ENCODE measurements at places on chromosomes 2 and 18.
A peak's percentile ranks its signal among the peaks of the same experiment; 100 is the strongest.

- peak; percentile 45 for DNase-seq
Measured at GRCh38 chr2:188526701-188527100, 235.0 kb downstream of the GULP1 start.

DNA sequence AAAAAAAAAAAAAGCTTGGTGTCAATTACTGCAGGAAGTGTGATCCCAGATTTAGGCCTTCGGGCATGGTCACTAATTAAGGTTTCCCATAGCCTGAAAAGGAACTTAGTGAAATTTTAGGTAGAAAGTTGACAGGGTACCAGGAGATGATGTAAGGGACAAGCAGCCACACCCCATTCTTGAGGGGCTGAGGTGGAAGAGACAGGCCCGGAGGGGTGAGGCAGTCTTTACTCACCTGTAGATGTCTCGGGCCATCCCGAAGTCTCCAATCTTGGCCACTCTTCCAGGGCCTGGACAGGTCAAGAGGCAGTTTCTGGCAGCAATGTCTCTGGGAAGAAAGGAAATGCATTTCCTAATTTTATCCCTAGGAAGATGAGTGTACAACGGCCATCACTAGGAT is 94.3 kb downstream of the CLIP4 start:
- no peak for DNase-seq

- DNase-seq = no peak
Measured at GRCh38 chr2:150141226-150142001, 346.1 kb downstream of the RND3 start.

- DNase-seq = no peak
Measured at GRCh38 chr18:25729072-25729471, 361.3 kb downstream of the SS18 start.

GRCh38 chr2:13884291-13884976 is 748.1 kb upstream of the LRATD1 start:
- DNase-seq = no peak

DNA sequence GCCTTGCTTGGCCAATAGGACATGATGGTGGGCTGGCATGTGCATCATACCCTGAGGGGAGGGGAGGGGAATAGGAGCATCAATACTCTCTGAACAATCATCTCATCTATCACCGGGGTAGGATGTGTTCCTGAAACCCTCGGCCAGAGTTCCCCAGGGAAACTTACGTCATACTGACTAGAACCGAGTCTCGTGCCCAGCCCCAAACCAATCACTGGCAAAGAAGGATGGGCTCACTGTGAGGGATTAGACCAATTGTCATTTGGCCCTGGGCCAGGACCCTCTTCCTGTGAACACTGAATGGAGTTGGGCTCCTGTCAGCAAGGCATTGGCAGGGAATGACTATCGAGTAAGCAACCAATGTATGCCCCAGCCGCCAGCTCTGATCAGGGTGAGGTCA is 261.5 kb downstream of the MYCN start:
- no peak for DNase-seq

- DNase-seq = no peak
Measured at GRCh38 chr18:55430026-55430425, 158.0 kb downstream of the TCF4 start.

GRCh38 chr2:148527488-148528340 is 116.8 kb upstream of the EPC2 start:
- DNase-seq = no peak

- no peak for DNase-seq
Measured at GRCh38 chr2:209523867-209524266, 100.0 kb downstream of the MAP2 start.

GRCh38 chr18:22336406-22336805 is 81.3 kb downstream of the CTAGE1 start:
- no peak for DNase-seq

DNA sequence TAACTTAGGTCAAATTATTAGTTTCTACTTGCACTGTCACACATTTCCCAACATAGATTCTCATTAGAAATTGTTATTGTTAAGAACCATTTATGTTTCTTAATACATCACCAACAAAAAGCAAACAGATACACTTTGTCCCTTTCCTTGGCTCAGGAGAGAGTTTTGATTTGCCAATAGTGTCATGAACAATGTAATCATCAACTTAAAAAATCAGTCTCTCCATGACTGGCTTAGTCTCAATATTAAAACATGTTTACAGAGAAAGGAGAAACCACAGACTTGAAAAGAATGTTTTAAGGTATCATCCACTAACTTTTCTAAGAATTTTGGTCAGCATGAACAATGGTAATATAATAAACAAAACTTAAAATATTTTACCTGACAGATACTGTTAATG is 416.5 kb upstream of the KCNH7 start:
- no peak for DNase-seq

Data from fibroblast of villous mesenchyme (primary cell).